Tibial nerve (tissue), 4 donors: ENCODE measurements at places on chromosomes 2 and 18. TPM values are rescaled to one million over a fixed set of nuclear protein-coding genes. Genes with fewer than 3 reads are reported as not detected.
A peak's percentile ranks its signal among the peaks of the same experiment; 100 is the strongest.

DNA sequence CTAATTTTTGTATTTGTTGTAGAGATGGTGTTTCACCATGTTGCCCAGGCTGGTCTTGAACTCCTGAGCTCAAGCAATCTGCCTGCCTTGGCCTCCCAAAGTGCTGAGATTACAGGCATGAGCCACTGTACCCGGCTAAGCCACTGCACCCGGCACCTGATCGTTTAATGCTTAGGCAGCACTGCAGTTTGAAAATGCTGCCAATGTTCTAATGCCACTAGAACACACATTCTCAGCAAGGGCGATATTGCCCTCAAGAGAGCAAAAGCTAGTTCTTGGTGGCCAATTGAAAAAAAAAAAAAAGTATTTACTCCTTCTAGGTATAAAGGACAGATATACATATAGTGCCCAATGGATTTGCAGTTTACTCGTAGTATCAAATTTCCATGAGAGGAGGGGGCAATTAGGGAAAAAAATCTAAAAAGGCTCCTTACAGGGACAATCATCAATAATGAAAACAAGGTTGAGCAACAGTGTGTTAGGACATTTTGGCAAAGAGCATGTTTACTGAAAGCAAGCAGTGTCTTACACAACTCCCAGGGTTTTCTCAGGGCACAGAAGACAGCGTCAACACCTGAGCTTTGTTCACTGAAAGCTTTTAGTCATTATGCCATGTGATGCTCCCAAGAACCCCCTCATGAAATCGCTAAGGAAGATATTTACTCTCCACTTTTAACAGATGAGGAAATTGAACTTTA, 199.9 kb upstream of the PKDCC start:
- H3K36me3 ChIP-seq: no peaks in the 10 kb centered on the region
- no peaks in the 10 kb centered on the region for H3K27me3 ChIP-seq
- DNase-seq: no peak
- no peak overlapping the region for H3K27ac ChIP-seq

- H3K27me3 ChIP-seq: no peaks in the 10 kb centered on the region
- DNase-seq: no peak
- peaks cover 16% of the 10 kb centered on the region for H3K4me1 ChIP-seq
- no peaks in the 10 kb centered on the region for H3K36me3 ChIP-seq
- no peak overlapping the region for H3K4me3 ChIP-seq
Observed at GRCh38 chr18:56323673-56324072, 314.7 kb downstream of the TXNL1 start.

DNA sequence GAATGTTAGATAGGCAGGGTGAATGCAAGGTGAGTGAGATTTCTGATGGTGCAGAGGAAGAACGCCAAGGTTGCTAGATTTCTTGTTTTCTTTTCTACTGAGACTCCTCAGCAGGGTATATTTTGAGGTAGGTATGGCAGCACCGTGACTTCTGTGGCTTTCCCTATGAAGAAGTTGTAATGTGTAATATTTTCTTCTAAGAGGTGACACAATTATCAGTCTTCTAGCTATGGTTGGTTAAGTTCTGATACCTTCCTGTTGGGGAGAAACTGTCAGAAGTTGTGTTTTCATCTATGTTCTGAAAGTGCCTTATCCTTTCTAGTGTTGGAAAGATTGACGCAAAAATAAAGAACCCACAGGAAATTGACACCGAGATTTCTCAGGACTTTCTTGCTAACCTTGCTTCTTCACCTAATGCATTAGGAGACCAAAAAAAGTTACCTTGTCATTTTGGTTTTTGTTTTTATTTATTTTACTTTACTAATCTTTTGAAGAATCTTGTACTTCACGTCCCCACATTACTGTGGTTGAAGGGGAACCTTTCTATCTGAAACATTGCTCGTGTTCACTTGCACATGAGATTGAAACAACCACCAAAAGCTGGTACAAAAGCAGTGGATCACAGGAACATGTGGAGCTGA, 11.9 kb downstream of the IL18R1 start:
- no peaks in the 10 kb centered on the region for H3K4me1 ChIP-seq
- no peaks in the 10 kb centered on the region for H3K27me3 ChIP-seq
- no peak for DNase-seq
- H3K36me3 ChIP-seq: no peaks in the 10 kb centered on the region

DNA sequence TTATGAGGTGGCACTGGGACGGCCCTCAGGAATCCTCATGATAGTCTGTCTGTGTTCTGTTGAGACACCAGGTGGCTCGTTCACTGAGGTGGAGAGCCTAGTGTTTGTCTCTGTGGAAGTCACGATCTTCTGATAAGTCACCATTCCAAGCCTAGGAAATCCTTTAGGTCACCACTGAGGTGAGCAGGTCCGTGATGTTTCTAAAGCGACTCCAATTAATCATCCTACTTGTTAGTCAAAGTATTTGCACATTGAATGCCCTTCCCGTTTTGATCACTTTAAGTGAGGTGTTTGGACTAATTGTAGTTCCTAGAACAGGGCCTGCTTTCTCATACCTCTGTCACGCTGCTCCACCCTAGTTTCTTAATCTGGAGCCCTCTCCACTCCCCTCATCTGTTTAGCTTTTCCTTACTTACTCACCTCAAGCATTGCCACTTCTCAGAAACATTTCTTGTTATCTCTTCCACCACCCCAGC, 28.0 kb upstream of the DSG3 start:
- H3K4me1 ChIP-seq: no peaks in the 10 kb centered on the region
- H3K36me3 ChIP-seq: no peaks in the 10 kb centered on the region
- H3K27ac ChIP-seq: no peak overlapping the region
- no peak overlapping the region for H3K4me3 ChIP-seq
- no peak for DNase-seq

- no peak overlapping the region for H3K4me3 ChIP-seq
- H3K4me1 ChIP-seq: no peaks in the 10 kb centered on the region
- no peak for DNase-seq
- no peak overlapping the region for H3K27ac ChIP-seq
- no peaks in the 10 kb centered on the region for H3K36me3 ChIP-seq
Observed at GRCh38 chr2:158221063-158222020, 119.7 kb downstream of the UPP2 start.

STK36 gene
- total RNA-seq: 68.6 TPM

OR6B2 gene
- total RNA-seq: 2.7 TPM

GPR39 gene
- total RNA-seq: 0.22 TPM

DNA sequence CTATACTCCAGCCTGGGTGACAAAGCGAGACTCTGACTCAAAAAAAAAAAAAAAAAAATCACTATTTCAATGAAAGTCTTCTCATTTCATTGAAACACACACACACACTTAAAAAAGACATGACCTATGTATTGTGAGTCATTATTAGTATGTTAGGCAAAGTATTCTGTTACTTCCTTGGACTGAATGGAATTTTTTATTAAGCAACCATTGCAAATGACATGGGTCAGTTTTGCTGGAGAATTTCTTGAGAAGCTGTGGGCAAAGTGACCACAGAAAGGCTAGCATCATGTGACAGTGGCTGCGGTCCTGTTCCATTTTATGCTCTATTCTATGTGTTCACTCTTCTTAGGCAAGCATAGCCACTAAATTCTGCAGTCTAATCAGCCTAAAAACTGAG, 695.7 kb downstream of the TDRD15 start:
- no peaks in the 10 kb centered on the region for H3K36me3 ChIP-seq
- no peak overlapping the region for H3K27ac ChIP-seq
- H3K4me3 ChIP-seq: no peak overlapping the region
- H3K27me3 ChIP-seq: no peaks in the 10 kb centered on the region

- no peaks in the 10 kb centered on the region for H3K27me3 ChIP-seq
- H3K27ac ChIP-seq: no peak overlapping the region
- H3K36me3 ChIP-seq: no peaks in the 10 kb centered on the region
- DNase-seq: no peak
- no peaks in the 10 kb centered on the region for H3K4me1 ChIP-seq
Observed at GRCh38 chr18:60667016-60667415, 294.4 kb upstream of the MC4R start.

DNA sequence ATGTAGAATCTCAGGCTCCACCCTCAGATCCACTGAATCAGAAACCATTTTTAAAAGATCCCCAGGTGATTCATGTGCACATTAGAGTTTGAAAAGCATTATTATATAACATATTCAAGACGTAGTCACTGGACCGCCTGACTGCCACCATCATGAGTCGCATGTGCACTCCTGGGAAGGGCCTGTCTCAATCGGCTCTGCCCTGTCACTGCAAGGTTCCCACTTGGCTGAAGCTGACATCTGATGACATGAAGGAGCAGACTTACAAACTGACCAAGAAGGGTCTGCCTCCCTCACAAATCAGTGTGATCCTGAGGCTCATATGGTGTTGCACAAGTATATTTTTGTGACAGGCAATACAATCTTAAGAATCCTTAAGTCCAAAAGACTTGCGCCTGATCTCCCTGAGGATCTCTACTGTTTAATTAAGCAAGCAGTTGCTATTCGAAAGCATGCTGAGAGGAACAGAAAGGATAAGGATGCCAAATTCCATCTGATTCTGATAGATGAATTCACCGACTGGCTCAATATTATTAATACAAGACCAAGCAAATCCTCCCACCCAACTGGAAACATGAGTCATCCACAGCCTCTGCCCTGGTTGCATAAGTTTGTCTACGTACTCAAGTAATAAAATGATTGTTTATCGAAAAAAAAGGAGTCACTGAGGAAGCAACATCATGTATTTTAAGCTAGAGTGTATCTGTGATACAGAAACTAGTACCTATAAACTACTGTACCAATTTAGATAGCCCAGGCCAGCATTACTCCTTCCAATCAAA, 26.2 kb downstream of the ATAD2B start:
- no peak overlapping the region for H3K27ac ChIP-seq
- no peak overlapping the region for H3K4me3 ChIP-seq
- H3K36me3 ChIP-seq: no peaks in the 10 kb centered on the region
- H3K27me3 ChIP-seq: no peaks in the 10 kb centered on the region
- peaks cover 11% of the 10 kb centered on the region for H3K4me1 ChIP-seq

GRCh38 chr2:132366421-132367180, 50.0 kb upstream of the GPR39 start:
- H3K27ac ChIP-seq: no peak overlapping the region
- no peak overlapping the region for H3K4me3 ChIP-seq
- H3K4me1 ChIP-seq: no peaks in the 10 kb centered on the region
- no peaks in the 10 kb centered on the region for H3K27me3 ChIP-seq
- H3K36me3 ChIP-seq: no peaks in the 10 kb centered on the region

GRCh38 chr18:23864624-23865023, 149.9 kb upstream of the TTC39C start:
- no peak overlapping the region for H3K4me3 ChIP-seq
- H3K36me3 ChIP-seq: no peaks in the 10 kb centered on the region
- no peak for DNase-seq
- peaks cover 24% of the 10 kb centered on the region for H3K4me1 ChIP-seq
- no peak overlapping the region for H3K27ac ChIP-seq
- no peaks in the 10 kb centered on the region for H3K27me3 ChIP-seq

DNA sequence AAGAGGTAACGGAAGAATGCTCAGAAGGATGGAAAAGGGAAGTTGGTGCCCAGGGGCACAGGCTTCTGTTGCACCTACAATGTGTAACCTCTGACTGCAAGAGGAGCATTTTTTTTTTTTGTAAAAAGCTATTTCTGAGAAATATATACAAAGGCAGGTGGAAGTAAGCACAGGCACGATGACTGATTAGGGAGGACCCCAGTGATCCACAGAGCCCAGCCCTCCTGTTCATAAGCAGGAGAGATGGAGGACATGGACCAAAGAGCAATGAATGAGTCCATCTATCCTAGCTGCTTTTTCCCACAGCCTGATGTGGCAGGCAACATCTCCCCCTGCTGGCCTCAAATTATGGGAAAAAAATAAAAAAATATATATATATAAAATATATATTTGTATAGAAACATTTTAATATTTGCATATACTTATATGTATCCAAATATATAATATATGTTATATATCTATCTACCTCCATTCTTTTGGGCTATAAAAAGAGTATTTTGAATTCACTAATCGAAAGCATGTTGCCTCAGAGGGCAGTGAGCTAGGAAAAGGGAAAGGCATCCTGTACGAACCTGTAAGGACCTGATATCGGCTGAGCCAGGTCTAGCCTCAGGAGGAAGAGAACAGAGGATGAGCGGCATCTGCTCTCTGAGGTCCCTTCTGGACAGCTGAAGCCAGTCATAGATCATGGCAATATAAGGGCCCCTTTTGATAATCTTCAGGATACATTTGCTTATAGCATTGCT, 166.0 kb upstream of the STK17B start:
- DNase-seq: no peak
- H3K27me3 ChIP-seq: no peaks in the 10 kb centered on the region
- no peak overlapping the region for H3K4me3 ChIP-seq
- no peak overlapping the region for H3K27ac ChIP-seq
- no peaks in the 10 kb centered on the region for H3K4me1 ChIP-seq

- H3K27ac ChIP-seq: no peak overlapping the region
- H3K27me3 ChIP-seq: no peaks in the 10 kb centered on the region
- H3K4me1 ChIP-seq: no peaks in the 10 kb centered on the region
- no peak for DNase-seq
Observed at GRCh38 chr2:102703748-102704147, 58.1 kb upstream of the TMEM182 start.

GRCh38 chr2:171652416-171652785, 34.9 kb upstream of the DYNC1I2 start:
- no peaks in the 10 kb centered on the region for H3K4me1 ChIP-seq
- DNase-seq: no peak
- H3K27me3 ChIP-seq: no peaks in the 10 kb centered on the region
- no peak overlapping the region for H3K4me3 ChIP-seq
- no peaks in the 10 kb centered on the region for H3K36me3 ChIP-seq
- no peak overlapping the region for H3K27ac ChIP-seq

GRCh38 chr18:21270453-21270852, 28.4 kb downstream of the GREB1L start:
- DNase-seq: no peak
- no peaks in the 10 kb centered on the region for H3K27me3 ChIP-seq
- no peaks in the 10 kb centered on the region for H3K36me3 ChIP-seq

RAB6C gene
- not detected for total RNA-seq

UGT1A5 gene
- not detected for total RNA-seq

- DNase-seq: no peak
- H3K4me1 ChIP-seq: peaks cover 4% of the 10 kb centered on the region
- H3K4me3 ChIP-seq: no peak overlapping the region
- no peaks in the 10 kb centered on the region for H3K27me3 ChIP-seq
Observed at GRCh38 chr2:112782234-112782799, 2.0 kb downstream of the IL1A start.

NYAP2 gene
- not detected for total RNA-seq

GRCh38 chr2:158457092-158457825, 507 bp downstream of the PKP4 start:
- H3K27me3 ChIP-seq: no peaks in the 10 kb centered on the region
- no peaks in the 10 kb centered on the region for H3K36me3 ChIP-seq
- peak; percentile 15 for DNase-seq
- peak overlapping the region; percentile 87 for H3K4me3 ChIP-seq
- H3K4me1 ChIP-seq: peaks cover 36% of the 10 kb centered on the region

- no peaks in the 10 kb centered on the region for H3K36me3 ChIP-seq
- no peaks in the 10 kb centered on the region for H3K27me3 ChIP-seq
- no peak overlapping the region for H3K27ac ChIP-seq
- no peak overlapping the region for H3K4me3 ChIP-seq
- no peak for DNase-seq
Observed at GRCh38 chr2:213036836-213037235, 114.6 kb downstream of the IKZF2 start.

DNA sequence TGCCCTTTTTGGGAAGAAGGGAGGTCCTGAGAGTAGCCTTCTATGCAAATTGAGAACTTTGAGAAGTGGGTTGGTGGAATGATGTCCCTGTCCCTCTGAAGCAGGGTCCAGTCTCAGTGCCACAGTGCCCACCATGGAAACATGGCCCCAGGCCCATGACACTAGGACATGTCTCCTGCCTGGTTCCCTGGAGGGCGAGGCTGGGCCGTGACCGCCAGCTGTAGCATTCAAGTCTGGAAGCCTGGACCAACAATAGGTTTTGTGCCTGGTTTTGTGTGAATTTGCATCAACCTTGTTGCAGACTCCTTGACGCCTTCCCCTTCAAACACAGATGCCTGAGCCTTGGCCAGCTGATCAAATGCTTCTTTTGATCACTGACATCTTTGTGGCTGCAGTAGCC, 27.5 kb downstream of the ARID5A start:
- no peaks in the 10 kb centered on the region for H3K36me3 ChIP-seq
- no peak overlapping the region for H3K27ac ChIP-seq
- H3K27me3 ChIP-seq: no peaks in the 10 kb centered on the region
- no peak for DNase-seq

PLEKHH2 gene
- 44.6 TPM for total RNA-seq
